Stimulated activated CD4-positive, alpha-beta T cell treated with anti-CD3 and anti-CD28 coated beads, Interleukin-12 subunit alpha, Interleukin-12 subunit beta, amount 100 ng/mL, for 24 hours (primary cell): ENCODE measurements at places on chromosomes 7 and 10.

- DNase-seq, result no peak
Observed at GRCh38 chr7:89246196-89246595, 450.7 kb upstream of the TEX47 start.

GRCh38 chr10:60035984-60036383 is 129.6 kb upstream of the CCDC6 start:
- no peak for DNase-seq

GRCh38 chr10:48779546-48780152 is 95.0 kb downstream of the WDFY4 start:
- DNase-seq, result no peak

DNA sequence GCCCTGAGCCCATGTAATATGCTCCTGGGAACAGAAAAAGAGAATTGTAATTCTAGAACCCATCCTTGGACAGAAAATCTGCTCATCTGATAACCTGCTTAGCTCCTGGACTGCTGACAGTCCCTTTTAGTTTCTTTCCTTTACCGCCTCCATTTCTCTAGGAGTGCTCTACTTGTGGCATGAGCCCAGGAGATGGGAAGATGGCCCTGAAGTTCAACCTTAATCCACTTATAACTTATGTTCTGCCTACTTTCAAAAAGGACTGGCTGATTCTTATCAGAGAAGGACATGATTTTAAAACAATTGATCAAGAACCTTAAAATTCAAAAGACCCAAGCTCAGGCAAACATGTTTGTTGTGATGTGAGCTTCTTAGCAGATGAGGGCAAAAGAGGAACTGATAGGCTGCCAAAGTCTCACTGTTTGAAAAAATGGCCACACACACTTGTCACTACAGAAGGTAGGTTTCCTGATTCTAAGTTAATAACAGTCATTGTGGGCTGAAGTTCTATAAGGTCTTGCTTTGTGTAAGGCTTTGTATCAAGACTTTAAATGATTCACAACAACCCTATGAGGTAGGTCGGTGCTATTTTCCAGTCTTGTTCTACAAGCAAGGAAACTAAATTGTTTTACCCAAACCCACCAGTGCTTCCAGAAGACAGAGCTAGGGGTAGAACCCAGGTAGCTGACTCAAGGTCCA is 94.3 kb upstream of the AFAP1L2 start:
- no peak for DNase-seq

GRCh38 chr7:31478721-31479120 is 35.2 kb upstream of the ITPRID1 start:
- no peak for DNase-seq

GRCh38 chr10:55460008-55460407 is 659.0 kb upstream of the PCDH15 start:
- DNase-seq, result no peak

DNA sequence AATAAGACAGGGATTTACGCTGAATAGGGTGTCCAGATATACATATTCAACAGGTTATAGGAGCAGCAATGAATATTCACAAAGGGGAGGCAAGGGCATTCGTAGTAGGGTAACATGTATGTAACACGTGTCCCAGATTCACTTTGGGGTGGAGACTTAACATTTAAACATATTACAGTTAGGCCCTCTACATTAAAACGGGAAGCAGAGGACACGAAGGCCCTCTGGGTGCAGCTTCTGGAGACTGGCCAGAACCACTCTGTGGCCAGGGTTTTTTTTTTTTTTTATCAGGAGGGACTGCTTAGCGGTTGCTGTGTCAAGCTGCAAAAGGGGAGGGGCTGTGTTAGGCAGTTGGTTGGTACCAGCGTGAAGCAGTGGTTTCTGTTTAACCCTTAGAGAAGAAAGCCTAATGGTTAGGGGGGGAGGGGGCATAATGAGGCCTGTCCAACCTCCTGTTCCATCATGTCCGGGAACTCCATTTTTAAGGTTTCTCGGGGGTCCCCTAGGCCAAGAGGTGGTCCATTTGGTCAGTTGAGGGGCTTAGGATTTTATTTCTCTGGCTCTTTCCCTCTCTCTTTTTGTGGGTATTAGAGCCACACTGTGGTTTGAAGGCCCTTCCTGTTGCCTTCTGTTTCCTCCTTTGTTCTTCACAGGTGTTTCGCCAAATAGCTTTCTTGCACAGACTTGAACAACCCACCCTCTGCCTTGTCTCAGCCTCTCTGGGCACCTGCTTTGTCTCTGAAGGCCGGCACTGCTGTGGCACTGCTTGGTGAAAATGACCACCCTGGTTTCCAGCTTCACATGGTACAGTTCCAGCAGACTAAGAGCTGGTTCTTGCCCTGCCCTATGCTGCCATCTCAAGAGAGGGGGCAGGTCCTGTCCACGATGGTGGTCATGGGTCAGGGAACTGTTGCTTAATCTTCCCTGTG is 26.4 kb downstream of the PRF1 start:
- no peak for DNase-seq

GRCh38 chr7:31116615-31117014 is 64.5 kb downstream of the ADCYAP1R1 start:
- no peak for DNase-seq

DNA sequence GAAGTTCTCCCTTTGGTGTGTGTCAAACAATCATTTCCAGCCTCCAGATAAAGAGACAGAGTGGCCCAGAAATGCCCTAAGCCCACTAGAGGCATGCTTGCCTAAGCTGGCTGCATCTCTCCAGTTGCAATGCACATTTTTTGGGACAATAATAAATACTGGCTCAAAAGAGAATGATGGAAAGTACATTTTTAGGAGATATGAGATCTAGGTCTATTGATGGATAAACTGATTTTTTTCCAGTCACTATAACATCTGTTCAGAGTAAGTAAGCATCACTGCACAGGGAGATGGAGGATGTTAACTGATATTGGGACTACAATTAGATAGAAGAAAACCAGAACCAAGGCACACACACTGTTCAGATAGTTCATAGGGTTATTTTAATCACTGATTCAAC is 553.0 kb downstream of the GRM8 start:
- DNase-seq, result no peak

DNA sequence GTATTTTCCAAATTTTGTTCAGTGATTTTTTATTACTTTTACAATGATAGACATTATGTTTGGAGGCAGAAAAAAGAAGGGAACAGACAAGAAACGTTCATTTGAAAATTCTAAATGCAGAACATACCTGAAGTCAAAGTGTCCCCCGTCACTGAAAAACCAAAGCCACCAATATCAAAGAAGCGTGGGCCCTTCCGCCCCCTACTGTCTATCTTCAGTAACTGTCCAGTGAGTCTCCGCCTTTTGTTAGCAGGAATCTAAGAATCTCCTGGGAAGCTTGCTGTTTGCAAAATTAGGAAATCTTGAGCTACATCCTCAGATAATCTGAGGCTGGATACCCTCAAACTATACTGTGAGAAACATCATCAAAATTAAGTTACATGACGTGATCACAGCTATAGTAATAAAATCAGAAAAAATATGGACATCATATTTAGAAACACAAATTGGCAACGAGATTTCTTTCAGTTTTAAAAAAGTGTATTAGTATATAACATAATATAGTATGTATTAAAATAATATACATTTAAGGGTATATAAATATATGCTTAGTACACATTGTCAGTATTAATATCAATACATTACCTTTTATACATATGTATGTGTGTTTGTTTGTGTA is 169.3 kb upstream of the AKR1E2 start:
- DNase-seq, result no peak

- DNase-seq, result no peak
Observed at GRCh38 chr10:64040781-64041180, 519.6 kb downstream of the REEP3 start.

GRCh38 chr10:79262131-79262530 is 85.1 kb upstream of the PPIF start:
- DNase-seq, result no peak

- DNase-seq, result no peak
Observed at GRCh38 chr7:2824026-2824677, 20.0 kb downstream of the GNA12 start.

DNA sequence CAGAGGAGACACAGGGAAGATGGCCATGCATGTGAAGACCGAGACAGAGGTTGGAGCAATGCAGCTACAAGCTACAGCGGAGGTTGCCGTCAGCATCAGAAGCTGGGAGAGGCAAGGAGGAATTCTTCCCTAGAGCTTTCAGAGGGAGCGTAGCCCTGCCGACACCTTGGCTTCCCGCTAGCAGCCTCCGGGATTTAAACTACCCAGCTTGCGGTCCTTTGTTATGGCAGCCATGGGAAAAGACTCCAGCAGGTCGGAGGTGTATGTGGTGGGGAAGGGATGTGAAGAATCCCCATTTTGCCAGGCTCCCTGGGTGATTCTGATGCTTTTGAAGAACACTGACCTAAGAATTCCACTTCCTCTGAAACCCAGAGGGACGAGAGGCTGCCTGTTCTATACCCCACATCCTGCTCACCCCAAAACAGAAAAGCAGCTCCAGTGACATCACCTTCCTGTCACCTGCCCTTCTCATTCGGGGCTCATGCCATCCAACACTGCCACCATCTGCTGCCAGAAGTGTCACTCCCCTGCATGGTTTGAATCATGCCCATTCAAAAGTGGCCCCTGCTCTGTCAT is 3.3 kb upstream of the SEPHS1 start:
- DNase-seq, result no peak

DNA sequence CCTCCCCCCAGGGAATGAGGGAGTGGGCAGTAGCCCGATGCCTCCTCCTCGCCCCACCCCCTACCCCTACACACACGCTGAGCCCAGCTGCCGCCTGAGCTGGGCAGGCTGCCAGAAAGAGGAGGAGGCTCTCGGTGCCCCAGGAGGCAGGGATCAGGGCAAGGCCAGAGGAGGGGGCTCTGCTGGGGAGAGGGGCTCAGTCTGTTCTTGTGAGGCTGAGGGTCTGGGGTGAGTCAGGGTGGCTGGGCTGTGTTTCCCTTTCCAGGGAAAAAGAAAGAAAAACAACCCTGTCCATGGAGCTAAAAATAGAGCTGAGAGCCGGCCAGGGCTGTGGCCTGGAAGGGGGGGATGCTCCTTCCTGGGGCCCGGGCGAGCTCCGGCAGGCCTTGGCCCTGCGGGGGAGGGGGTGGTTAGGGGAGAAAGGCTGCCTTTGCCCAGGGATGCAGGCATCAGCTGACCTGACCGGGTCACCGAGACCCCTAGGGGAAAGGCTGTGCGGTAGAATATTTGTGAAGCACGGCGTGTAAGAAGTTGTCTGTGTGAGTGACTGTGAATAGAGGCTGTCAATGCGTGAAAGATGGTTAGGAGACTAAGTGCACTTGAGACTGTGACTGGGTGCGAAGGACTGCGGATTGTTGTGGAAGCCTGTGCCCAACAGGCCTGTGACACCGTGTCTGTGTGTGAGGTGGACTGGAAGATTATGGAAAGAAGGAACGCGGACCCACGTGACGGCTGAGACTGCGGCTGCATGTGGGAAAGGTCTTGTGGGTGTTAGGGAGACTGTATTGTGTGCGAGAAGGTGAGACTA is 1.2 kb upstream of the LZTS2 start:
- DNase-seq, result peak; percentile 60

- no peak for DNase-seq
Observed at GRCh38 chr10:74282848-74283210, 131.8 kb downstream of the ADK start.

- DNase-seq, result no peak
Observed at GRCh38 chr10:90822508-90822907, 35.3 kb downstream of the HTR7 start.

DNA sequence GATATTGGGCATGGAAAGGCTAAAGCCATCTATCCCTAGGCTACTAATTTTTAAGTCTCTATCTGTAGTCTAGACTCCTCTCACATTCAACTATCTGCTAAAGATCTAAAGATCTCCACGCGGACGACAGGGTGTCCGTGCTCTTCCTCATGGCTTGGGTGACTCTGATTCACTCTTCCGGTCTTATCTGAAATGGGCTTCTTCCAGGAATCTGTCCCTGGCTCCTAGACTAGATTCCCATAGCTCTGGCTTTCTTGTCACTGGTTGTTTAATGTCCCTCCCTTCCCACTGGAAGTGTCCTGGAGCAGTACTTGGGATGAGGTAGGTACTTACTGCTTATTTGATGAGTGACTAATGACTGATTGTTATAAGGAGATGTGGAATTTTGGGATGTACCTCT is 62.0 kb upstream of the PODXL start:
- no peak for DNase-seq

- no peak for DNase-seq
Observed at GRCh38 chr7:20514364-20514763, 101.1 kb upstream of the ABCB5 start.

DNA sequence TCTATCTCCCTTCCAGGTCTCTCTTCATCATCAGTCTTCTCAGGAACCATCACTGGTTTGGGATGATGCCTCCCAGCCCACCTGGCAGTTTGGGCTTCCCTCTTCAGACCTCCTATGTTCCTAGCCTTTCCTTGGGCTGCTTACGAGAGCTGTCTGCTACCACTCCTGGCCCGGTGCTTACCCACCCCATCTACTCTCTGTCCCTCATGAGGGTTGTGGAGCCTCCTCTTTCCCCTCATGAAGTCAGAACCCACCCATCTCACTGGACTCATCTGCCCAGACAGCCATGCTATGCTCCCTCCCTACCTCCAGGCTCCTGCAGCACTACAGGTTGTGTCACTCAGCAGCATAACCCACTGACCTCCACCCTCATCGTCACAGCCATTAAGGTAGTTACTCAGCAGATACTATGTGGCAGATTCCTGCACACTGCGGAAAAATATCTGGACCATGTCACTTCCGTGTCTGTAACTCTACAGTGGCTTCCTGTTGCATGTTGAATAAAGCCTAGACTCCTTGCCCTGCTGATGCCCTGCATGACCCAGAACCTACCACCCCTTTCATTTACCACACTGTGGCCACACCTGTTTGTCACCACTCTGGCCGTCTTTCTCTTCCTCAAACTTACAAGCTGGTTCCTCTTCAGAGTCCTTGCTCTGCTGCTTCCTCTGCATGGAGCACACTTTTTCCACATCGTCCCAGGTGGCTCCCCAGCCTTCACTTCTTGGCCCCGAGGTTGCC is 2.0 kb downstream of the DBNL start:
- no peak for DNase-seq

GRCh38 chr10:32148864-32149251 is 92.6 kb upstream of the KIF5B start:
- no peak for DNase-seq

- DNase-seq, result no peak
Observed at GRCh38 chr10:131230641-131231322, 80.7 kb downstream of the TCERG1L start.

DNA sequence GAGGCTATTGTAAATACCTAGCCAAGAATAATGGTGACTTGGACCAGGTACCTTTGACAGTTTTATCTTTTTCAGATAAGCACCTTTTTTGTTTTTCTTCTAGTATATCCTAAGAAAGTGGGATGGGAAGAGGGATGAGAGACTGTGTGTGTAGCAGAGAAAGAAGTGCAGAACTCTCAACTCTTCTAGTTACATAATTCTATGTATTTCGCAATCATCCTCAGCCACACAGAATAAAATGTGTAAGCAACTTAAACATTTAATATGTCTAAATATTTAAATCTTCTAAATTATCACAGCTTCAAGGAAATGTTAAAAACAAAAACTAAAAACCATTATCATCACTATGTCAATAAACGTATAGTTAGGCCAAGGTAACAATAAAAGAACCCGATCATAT is 42.6 kb upstream of the GSAP start:
- DNase-seq, result no peak
